Fibroblast of skin of scalp (primary cell): ENCODE measurements at places on chromosomes 4 and X.

DNA sequence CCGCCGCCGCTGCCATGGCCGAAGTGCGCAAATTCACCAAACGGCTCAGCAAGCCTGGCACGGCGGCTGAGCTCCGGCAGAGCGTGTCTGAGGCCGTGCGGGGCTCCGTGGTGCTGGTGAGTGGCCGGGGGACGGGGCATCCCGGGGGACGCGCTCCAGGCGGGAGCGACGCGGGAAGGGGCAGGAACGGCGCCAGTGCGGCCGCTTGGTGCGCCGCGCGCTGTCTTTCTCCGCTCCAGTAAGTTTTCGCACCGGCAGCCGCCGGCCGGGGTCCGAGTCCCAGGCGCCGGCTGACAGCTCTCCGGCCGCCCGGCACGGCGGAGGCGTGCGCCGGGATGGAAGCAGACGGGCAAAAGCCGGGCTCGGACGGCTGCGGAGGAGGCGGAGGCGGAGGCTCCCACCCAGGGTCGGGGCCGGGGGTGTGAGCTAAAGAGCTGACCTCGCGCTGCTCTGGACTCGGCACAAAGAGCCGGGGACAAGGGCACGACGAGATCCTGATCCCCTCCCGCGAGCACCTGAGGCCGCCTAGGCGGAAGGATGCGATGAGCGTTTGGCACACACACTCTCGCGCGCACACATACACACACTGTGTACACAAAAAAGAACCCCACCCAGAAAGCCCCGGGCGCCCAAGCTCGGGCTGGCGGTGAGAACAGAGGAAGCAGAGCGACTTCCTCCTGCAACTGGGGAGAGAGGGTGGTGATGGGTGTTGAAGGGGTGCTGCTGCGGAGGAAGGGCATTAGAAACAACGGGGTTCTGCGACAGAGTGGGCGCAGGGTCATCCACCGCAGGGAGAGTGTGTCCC lies 545 bp downstream of the DOCK11 start:
- peak; percentile 29 for DNase-seq

- DNase-seq, result no peak
These were observed 14.0 kb downstream of the EPGN start for GRCh38 chr4:74322301-74322700.

GRCh38 chr4:140236654-140237169 lies 82.7 kb upstream of the MAML3 start:
- DNase-seq, result peak; percentile 56

GRCh38 chr4:173167758-173168395 lies 734 bp upstream of the GALNT7 start:
- peak; percentile 27 for DNase-seq

DNA sequence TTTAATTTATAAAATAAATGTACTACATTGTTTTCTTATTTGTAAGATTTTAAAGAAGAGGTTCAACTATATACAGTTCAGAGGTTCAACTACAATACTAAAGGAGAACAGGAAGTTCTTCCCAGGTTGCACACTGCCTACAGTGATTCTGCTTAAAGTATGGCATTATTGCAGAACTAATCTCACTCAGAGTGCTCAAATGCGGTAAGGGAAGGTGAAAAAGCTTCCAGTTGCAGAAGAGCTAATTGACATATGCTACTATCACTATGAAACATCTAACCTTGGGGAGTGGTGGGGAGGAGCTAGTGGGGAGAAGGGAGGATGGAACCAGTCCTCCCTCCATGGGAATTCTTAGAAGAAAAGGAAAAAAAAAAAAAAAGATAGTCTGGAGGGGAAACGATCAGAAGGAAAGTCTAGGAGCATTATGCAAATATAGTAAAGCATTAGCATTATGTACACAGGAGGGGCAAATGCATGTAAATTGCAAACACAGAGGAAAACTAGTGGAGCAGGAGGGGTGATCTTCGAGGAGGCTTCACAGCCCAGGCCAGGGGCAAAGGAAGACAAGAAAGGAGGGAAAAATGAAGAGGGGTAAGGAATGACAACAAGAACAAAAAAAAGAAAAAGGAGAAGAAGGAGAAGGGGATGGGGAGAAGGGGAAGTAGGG lies 32.0 kb upstream of the MMAA start:
- no peak for DNase-seq

- no peak for DNase-seq
These were observed 104.4 kb downstream of the ARSF start for GRCh38 chrX:3145716-3146115.

DNA sequence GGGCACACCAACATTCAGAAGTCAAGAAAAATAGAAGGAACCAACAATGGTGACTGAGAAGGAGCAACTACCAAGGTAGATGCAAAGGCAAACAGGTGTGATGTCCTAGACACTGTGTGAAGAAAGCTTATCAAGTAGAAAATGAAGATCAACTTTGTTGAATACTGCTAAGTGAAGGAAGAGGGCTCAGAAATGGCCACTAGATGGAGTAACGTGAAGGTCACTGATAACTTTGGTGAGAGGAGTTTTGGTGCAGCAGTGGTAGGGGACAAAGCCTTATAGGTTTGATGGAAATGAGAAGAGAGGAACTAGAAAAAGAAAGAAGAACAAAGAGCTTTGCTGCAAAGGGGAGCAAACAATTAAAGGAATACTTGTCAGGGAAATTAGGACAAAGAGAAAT lies 23.5 kb downstream of the OTC start:
- no peak for DNase-seq

GRCh38 chr4:44985152-44985551 lies 258.8 kb upstream of the GNPDA2 start:
- no peak for DNase-seq

GRCh38 chr4:99361268-99361898 lies 8.8 kb upstream of the ADH1C start:
- DNase-seq, result no peak
